Diencephalon (tissue), 1 donor: ENCODE measurements at places on chromosomes 4 and X. TPM values are rescaled to one million over a fixed set of nuclear protein-coding genes. Genes with fewer than 3 reads are reported as not detected.

The NXF3 gene
- total RNA-seq = not detected

The FAM156A gene
- 15.7 TPM for total RNA-seq

The SLITRK2 gene
- total RNA-seq = 10.6 TPM

The PNMA6F gene
- 6.9 TPM for total RNA-seq

The S100G gene
- not detected for total RNA-seq
